ENCODE measurements at places on chromosomes 5 and 9.

- no peak for DNase-seq
Measured at GRCh38 chr9:14096258-14096922, 217.6 kb downstream of the NFIB start.

DNA sequence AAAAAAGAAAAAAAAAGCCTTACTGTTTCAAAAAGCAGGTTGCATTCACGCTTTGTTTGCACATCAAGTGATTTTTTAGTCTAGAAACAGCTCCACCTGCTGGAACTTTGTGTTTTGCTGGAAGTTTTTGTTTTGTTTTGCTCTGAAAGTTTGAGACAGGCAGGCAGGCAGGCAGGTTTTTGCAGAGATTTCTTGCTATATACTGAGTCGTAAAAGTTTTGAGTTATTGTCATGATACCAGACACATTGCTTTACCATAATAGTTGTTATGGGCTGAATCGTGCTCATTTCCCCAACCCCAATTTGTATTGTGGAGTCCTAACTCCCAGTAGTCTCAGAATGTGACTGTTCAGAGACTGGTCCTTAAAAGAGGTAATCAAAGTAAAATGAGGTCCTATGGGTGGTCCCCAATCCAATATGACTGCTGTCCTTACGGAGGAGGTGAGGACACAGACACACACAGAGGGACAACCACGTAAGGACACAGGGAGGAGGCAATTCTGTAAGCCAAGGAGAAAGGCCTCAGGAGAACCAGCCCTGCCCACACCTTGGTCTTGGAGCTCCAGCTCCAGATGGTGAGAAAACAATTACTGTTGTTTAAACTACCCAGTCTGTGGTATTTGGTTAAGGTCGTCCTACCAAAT lies 20.9 kb downstream of the OR2Y1 start:
- DNase-seq = peak; percentile 47

- DNase-seq = no peak
Measured at GRCh38 chr9:116656501-116656971, 30.6 kb upstream of the TRIM32 start.

DNA sequence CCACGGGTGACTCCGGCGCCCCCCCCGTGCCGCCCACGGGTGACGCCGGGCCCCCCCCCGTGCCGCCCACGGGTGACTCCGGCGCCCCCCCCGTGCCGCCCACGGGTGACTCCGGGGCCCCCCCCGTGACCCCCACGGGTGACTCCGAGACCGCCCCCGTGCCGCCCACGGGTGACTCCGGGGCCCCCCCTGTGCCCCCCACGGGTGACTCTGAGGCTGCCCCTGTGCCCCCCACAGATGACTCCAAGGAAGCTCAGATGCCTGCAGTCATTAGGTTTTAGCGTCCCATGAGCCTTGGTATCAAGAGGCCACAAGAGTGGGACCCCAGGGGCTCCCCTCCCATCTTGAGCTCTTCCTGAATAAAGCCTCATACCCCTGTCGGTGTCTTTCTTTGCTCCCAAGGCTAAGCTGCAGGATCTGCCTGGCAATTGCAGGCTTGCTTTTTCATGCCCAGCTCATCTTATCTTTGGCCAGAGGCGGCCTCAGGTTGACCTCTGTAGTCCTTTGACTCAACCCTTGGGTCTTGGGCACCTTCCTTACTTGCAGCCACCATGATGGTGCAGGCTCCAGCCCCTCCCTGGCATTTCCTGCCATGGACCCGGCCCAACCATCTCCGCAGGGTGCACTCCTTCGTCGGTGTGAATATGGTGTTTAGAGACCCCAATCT lies 9.8 kb downstream of the CEL start:
- DNase-seq = no peak

- no peak for DNase-seq
Measured at GRCh38 chr9:111151537-111151936, 113.3 kb upstream of the LPAR1 start.

DNA sequence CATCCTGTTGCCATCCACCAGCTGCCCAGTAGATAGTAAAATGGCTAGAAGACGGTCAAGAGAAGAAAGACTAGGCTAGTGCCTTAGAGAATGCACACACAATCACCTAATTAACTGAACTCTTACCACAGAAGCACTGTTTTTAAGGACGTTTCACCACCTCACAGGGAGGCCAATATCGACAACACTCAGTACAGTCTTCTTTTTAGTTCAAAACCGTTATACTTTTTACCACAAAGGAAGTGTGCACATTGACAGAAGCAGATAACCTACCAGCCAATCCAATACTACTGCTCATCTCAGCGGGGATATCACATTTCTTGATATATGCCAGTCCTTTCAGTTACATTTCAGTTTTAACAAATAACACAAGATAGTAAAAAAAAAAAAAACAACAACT lies 122.3 kb downstream of the GNAQ start:
- peak; percentile 100 for DNase-seq
